ENCODE measurements at places on chromosomes 2 and 18.

DNA sequence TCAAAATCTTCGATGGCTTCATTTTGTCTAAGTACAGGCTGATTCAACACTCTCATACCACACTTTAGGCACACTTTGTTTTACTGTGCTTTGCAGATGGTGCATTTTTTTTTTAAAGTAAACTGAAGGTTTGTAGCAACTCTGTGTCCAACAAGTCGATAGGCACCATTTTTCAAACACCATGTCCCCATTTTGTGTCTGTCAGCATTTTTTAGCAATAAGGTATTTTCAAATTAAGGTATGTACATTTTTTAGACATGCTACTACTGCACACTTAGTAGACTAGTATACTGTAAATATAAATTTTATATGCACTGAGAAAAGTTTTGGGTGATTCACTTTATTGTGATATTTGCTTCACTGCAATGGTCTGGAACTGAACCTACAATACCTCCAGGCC lies 44.4 kb downstream of the ORC4 start:
- no peak for DNase-seq

GRCh38 chr2:65483763-65484162 lies 51.4 kb upstream of the SPRED2 start:
- DNase-seq: no peak

GRCh38 chr2:54675738-54676137 lies 47.7 kb upstream of the EML6 start:
- DNase-seq: no peak

DNA sequence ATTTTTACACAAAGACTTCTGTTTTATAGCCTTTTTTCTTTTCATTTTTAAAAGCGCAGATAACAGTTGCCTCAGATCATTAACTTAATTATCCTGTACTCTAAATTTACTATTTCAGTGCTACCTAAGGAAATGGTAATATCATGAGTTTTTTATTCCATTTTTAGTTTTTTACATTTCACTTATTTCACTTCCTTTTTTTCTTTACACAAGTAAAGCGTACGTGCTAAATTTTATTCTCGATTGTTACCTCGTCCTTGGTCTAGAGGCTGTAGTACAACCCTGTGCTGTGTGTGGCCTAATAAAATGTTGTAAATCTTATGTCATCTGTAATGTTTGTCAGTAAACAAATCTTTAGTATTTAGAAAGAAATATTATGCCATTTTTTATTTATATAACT lies 49.2 kb downstream of the CRIM1 start:
- DNase-seq: no peak

DNA sequence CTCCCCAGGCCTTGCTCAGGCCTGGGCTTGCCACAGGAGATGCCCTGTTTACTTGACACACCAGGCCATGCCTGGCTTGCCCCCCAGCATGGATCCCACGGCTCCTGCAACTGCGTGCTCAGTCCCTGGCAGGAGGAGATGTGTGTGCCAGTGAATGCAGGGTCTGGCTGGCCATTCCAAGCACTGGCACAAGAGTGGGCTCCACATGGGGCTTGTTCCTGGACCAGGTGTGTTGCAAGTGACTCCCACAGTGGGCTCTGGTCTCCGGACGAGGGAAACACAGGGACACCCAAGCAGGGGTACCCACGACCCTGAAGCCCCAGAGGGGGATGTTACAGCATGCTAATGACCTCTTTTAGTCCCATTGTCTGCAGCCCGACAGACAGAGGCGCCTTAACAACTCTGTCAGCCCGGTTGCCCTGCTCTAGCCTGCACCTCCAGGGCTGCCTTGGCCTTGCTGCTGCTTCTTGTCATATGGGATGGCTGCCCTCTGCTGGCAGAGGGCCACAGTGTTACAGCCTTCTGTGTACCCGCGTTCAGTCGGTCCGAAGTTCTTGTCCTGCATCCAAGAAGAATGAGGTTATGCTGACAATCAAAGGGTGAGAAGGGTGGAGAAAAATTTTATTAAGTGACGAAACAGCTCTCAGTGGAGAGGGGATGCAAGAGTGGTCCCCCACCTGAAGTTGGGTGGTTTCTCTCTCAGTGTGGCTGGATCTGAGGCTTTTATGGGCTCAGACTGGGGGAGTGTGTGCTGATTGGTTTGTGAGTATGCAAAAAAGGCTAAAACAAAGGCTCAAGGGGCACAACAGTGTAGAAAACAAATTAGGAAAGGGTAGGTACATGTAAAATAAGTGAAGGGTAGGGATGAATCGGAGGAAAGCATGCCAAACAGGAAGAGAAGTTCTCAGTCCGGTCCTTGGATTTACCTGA lies 180.4 kb downstream of the MBD5 start:
- peak; percentile 1 for DNase-seq

GRCh38 chr2:108968619-108969018 lies 20.4 kb downstream of the EDAR start:
- DNase-seq: no peak

DNA sequence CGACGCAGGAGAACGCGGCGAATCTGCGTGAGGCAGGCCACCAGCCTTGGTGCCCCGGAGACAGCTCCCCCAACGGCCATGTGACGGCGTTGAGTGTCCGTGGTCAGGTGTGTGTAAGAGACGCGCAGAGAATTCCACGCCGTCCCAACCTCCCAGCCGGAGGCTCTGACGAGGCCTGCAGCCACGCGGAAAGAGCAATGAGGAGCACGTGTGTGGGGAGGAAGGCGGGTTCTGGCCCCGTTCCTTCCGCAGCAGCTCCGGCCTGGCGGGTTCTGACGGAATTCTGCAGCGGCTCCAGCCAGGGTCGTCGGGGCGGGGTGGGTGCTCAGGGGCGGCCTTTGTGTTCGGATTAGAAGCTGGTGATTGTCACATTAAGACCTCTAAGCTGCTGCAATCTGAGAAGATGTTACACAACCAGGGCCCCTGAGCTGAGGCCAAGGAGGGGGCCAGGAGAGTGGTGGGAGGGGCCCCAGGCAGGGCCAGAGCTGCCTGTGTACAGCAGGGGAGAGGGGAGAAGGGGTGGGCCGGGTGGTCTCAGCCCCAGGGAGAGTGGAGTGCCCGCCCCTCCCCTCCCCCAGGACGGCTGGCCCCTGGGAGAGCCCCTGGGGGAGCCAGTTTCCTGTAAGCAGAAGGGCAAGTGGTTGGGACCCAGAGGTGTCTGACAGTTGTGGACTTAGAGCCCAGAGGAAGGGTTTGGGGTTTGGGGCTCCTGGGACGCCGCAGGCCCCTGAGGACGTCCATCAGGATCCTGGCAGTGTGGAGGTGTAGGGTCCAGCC lies 5.1 kb upstream of the GAL3ST2 start:
- no peak for DNase-seq

GRCh38 chr2:143085125-143085784 lies 44.0 kb upstream of the ARHGAP15 start:
- no peak for DNase-seq

DNA sequence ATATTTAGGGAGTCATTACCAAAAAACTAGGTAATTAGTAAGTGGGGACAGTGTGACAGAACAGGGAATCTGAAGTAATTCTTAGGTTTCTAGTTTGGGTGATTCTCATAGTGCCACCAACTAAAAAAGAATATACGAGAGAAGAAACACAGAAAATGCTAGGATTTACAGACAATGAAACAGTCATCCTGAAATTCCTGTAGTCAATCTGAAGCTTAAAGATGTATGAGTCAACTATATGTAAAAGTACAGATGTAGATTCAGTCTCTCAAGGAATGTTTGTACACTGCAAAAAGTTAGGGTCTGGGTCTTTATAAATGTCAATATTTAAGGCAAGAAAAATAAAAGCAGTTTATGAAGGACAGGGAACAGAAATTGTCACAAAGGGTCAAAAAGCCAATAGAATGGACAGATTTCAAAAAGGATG lies 107.0 kb downstream of the STRN start:
- no peak for DNase-seq

All from amygdala (tissue), 56 donors.